AG10803 (cell line): ENCODE measurements at places on chromosomes 5 and 9.

DNA sequence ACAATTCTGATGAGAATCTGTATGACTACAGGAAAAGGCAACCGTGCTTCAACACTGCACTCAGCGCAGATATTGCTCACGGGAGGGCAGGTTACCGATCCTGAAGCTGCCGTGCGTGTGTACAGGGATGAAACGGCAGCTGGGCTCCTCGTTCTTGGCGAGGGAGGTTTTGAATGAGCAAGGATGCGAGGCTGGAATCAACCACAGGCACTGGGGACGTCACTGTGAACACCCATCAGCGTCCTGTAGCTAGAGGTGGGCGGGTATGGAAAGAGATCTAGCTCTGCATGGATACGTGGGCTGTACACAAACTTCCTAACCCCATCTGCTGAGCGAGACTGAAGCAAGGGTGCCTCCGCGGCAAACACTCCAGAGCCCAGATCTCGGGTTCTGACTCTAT, 84.3 kb upstream of the COL5A1 start:
- DNase-seq = no peak

DNA sequence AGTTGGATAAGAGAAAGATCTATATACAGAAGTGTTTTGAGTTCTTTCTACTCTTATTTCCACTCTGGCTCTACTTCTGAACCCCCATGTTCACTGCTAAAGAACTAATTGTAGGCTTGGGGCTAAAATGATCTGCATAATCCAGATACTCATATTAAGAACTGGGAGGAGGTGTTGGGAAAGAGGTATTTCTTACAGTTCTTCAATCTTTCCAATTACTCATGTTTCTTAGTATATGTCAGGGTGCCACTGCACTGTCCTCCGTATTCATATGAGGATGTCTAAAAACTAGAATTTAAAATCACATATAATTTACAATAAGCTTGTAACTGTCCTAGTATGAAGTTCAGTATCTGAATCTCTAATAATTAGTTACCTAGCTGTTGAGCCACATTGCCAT, 12.7 kb downstream of the NIPBL start:
- no peak for DNase-seq

DNA sequence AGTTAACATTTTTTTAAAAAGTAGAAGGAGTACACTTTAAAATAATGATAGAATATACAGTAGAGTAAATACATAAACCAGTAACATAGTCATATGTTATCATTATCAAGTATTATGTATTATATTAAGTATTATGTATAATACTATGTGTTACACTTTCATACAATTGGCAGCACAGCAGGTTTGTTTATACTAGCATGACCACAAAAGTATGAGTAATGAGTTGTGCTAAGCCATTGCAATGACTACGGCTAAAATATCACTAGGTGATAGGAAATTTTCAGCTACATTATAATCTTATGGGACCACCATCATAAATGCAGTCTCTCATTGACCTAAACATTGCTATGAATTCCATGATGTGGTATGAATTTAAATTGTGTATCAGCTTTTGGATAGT, 506.0 kb downstream of the HTR1A start:
- DNase-seq = no peak

DNA sequence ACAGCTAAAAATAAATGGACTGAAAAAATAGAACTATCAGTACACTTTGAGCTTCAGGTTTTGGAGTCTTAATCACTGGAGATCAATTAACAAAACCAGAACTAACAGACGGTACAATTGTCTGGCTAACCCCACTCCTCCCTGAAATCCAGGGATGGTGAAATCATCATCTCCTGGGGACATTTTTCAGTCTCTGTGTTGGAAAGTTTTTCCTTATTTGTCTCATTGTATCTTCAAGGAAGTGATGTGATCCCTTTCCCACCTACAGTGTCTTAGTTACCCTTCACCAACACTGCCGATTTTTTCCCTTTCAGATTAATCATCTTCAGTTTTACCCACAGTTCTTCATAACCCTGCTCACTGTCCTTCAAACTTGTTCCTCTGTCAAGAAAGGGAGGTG, 81.9 kb downstream of the MAP1B start:
- DNase-seq = no peak

DNA sequence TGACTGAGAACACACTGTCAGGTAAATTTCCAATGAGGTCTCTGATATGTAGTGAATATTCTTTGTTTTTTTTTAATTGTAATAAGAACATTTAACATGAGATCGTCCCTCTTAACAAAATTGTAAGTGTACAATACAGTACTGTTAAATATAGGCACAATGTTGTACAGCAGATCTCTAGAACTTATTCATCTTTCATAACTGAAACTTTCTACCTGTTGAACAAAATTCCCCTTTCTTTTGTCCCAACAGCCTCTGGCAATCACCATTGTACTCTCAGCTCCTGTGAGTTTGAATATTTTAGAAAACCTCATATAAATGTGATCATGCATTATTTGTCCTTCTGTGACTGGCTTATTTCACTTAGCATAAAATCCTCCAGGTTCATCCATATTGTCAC, 10.6 kb upstream of the PRLR start:
- DNase-seq = no peak

DNA sequence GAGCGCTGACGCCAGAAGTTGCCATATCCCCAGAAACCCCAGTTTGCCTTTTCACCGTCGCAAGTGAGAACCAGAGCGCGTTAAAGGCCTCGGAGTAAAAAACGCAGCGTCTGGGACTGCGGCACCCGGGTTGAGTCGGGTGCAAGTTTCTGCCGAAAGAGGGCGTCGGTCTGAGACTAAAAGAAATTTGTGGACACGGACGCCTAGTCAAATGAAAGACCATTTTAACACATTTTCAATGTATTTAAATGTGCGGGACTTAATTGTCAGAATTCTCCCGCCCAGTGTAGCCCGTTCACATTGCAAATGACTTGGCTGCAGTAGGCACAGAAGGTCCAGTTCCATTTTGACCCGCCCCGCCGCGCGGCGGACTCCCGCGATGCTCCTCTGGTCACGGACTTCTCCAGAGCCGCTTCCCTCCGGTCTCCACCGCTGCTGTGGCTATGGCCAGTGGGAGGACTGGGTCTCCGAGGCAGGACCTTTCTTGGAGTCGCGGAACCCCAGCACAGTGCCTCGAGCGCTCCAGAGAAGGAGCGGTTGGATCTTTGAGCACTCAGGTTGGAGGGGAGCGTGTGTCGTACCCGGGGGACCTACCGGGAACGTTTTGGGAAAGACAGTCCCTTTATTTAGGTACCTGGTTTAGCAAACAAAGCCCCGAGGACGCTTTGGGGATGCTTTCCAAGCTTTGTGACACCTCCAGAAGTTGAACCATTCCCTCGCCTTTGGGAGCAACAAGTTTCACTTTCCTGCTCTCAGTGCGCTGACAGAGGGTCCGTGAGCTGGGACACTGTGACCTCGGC, 1.2 kb upstream of the NPR3 start:
- DNase-seq = peak; percentile 81

- no peak for DNase-seq
Observed at GRCh38 chr5:56534102-56534829, 281.1 kb upstream of the MAP3K1 start.

DNA sequence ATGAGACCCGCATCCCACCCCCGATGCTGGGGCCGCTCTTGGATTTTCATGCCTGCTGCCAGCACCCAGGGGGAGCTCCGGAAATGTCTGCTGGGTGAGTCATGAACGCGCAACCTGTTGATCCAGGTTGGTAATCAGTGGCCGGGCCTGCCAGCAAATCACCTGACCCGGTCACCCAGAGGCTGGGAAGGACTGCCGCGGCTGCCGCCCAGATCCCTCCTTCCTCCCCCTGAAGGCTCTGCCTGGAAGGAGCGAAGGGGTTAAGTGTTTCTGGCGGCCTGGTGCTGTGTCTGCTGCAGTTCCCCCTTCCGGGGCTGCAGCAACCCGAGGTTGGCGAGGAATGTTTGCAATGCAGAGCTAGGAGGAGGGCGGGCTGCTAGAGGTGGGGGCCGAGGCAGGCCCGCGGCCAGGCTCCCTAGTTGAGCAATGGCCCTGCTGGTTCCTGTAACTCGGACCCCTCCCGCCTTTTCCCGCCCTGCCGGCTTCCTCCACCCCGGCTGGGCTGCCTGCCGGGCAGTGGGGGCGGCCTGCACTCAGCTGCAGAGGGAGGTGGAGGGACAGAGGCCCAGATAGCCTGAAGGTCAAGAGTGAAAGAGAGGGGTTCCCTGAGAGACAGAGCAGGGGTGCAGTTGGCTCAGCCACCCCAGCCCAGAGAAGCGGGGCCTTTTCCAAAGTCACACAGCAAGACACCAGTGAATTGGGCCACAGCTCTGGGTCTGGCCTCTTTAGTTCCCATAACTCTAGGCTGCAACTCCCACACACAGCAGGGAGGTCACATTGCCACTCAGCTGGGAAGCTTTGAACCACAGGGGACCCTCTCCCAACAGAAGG, 156.3 kb upstream of the IER5L start:
- peak; percentile 96 for DNase-seq

DNA sequence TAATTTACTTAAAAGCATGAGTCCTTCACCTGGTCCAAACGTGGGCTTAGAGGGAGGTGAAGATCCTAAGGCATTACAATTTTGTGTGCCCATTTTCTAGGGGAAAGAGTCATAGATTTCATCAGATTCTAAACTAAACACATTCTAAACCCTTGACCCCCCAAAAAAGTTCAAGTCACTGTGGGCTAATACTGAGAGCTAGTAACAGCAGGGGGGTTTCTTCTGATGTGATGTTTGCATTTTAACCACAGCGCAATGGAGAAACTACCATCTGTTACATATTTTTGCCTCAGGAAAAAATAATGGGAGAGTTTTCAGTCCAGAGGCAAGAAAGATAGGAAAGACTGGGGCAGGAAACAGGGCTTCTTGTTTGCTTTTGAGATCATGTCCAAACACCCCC, 110.8 kb upstream of the SLC1A3 start:
- DNase-seq = peak; percentile 15

DNA sequence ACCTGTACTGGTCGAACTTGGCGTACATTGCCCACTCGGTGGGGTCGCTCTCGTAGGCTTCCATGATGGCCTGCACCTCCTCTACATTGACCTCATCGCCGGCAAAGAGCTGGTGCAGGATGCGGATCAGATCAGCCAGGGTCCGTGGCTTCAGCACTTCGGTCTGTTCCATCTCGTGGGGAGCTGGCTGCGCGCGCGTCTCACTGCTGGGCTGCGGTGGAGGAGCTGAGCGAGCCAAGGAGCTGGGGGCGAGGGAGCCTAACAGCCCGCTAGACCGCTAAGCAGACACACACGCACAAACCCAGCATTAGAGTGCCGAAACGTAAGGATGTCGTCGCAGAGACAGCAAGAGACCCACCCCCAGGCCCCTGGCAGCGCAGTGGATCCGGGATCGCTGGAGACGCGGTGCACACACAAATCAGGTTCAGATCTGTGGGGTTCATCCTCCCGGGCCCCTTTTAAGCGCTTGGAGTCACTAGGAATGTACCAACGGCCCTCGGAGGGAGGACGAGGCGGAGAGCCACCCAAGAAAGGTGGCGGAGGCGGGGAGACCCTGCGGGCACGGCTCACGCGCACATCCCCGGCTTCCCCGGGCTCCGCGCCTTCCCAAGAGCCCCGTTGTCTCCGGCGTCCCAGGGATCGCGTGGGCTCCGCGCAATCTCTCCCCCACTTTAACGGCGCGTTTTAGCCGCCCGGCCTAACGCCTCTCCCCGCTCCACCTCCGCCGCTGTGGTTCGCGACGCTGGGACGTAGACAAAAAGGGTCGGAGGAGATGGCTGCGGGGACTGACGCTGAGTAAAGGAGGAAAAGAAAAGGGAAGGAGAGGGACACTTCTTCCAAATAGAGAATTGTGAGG, at the start of gene CDO1:
TSS of gene CDO1 (minus strand) at position 434 of the 856 bp plus-strand sequence. CDS start at position 172, 262 bp downstream.
- DNase-seq = peak; percentile 35

DNA sequence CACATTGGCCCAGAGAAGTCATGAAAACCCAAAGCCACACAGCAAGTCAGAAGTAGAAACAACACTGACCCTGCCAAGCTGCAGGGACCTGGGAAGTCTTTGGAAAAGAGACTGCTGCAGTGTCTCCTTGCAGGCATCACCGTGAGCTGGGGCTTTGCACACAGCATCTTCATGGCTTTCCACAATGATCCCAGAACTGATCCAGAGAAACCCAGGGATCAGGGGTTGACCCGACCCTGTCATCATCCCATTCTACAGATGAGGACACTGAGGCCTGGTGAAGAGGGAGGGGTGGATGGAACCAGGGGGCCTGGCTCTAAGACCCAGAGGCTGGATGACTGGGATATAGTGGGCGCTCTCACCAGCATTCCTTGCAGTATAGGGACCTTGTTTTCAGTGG, 4.3 kb upstream of the FAM78A start:
- DNase-seq = no peak

DNA sequence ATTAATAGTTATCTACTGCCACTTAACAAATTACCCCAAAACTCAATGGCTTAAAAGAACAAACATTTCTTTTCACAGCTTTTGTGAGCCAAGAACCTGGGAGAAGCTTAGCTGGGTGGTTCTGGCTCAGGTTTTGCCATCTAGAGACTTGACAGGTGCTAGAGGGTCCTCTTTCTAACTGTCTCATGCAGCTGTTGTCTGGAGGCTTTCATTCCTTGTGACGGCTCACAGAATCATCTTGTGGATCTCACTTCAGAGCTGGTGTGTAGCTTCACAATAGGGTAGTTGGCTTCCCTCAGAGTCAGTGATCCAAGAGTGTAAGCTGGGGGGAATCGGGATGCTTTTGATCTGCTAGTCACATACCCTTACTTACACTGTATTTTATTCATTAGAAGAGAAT, 81.2 kb upstream of the APC start:
- DNase-seq = no peak

DNA sequence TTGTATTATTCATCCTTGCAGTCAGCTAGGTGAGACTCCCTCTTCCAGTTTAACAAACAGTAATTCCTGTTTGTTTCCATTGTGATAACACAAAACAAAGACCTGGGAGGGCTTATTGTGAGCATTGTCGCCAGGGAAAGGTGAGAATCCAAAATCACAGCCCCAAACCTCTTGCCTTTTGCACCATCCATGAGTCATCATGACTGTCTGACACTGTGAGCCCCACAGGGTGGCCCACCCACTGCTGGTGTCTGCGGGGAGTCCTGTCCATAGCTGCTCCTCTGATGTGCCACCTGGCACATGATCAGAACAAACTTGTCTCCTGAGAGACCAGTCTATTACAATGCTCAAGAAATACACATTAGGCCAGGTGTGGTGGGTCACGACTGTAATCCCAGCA, 33.7 kb upstream of the S1PR3 start:
- no peak for DNase-seq

DNA sequence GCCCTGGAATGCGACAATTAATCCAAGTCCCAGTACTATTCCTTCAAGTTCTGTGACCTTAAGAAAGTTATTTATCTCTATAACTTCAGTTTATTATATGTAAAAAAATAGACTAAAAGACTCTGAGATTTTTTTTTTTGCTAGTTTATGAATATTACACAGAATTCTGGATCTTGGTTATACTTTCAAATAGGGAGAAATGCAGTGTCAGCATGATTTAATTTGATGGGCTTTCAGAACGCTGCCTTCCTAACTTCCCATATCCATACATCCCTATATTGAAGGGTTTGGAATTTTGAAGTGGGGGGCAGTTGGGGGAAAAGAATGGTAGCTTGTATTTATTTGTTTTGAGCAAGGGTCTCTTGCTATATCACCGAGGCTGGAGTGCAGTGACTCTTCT, 98.4 kb upstream of the MEGF10 start:
- no peak for DNase-seq
